Subcutaneous preadipocyte (primary cell): ENCODE measurements at places on chromosomes 3 and 15. TPM values are rescaled to one million over a fixed set of nuclear protein-coding genes. Genes with fewer than 3 reads are reported as not detected.

GPR149 gene
- total RNA-seq, result not detected in 2 replicates

SLC12A1 gene
- total RNA-seq, result not detected in 2 replicates

MESP2 gene
- 0.78 and 1.1 TPM in 2 replicates for total RNA-seq

CFAP100 gene
- total RNA-seq, result not detected in 2 replicates

HHATL gene
- not detected in 2 replicates for total RNA-seq

TIGIT gene
- total RNA-seq, result not detected in 2 replicates

HYAL1 gene
- total RNA-seq, result 2.7 and 3.7 TPM in 2 replicates

CXCR6 gene
- not detected in 2 replicates for total RNA-seq

DHFR2 gene
- 2.9 and 3.3 TPM in 2 replicates for total RNA-seq

IQGAP1 gene
- total RNA-seq, result 226 and 287 TPM in 2 replicates

RHCG gene
- not detected in 2 replicates for total RNA-seq

HTR3E gene
- total RNA-seq, result not detected in 2 replicates

SMCO1 gene
- total RNA-seq, result under 0.01 TPM in 1 of 2 replicates, not detected in the other

SI gene
- not detected in 2 replicates for total RNA-seq

BSN gene
- total RNA-seq, result under 0.01 and 0.20 TPM in 2 replicates
